ENCODE measurements at places on chromosomes 7 and 10.
A peak's percentile ranks its signal among the peaks of the same experiment; 100 is the strongest.

DNA sequence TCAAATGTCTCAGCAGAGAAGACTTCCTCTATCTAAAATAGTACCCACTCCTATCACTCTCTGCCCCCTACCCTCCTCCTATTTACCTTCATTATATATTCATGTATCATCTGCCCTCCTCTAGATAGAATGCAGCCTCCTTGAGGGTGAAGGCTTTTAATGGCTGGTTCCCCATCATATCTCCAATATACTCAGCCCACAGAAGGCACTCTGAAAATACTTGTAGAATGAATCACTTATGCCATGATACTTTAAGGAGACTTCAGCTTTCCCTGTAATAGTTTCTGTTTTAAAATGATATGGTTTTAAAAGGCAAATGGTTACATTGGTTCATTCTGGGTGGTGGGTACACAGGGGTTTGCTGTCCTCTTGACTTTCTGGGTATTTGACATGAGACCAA lies 25.3 kb downstream of the GFRA1 start:
- no peak for DNase-seq

DNA sequence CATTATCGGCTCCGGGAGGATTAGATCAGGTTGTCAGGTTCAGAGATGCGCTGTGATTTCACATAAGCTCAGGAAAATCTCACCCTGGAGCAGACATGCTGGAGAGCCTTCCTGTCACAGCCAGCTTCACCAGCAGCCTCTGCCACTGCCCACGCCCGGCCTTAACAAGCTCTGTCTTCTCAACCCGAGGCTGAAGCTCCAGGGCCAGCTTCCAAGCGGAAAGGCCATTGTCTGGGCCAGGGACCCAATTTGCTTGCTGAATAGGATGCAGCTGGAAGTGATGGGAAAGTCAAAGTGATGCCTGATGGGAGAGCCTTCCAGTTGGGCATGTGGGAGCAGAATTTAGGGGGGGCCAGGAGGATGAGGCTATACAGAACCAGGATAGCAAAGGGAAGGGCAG lies 36.3 kb downstream of the C10orf105 start:
- DNase-seq: no peak

DNA sequence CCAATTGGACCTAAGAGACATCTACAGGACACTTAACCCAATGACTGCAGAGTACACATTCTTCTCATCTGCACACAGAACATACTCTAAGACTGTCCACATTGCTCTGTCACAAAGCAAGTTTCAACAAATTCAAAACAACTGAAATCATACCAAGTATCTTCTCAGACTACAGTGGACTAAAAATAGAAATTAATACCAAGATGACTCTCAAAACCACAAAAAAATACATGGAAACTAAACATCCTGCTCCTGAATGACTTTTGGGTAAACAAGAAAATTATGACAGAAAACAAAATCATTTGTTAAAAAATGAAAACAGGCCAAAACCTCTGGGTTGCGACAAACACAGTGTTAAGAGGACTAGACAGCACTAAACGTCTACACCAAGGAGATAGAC lies 24.5 kb downstream of the SNX13 start:
- DNase-seq: no peak

DNA sequence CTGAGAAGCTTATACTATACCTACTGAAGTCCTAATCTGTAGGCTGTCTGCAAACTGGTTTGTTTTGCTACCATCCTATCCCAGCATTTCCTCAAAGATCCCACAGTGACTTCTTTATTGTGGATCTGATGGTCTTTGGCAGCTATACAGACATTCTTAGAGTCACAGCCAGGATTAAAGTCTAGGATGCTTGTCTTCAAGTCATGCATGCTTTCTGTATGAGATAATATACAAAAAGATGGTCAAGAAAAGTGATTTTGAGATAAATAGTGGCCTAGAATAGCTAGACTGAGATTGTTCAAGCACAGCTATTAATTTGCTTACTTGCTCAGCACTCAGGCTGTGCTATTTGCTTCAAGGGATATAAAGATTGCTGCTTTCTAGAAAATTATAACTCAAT lies 454.4 kb downstream of the AUTS2 start:
- no peak for DNase-seq

- peak; percentile 34 for DNase-seq
Measured at GRCh38 chr7:47786557-47787248, 161.6 kb downstream of the PKD1L1 start.

GRCh38 chr7:105027176-105027853 lies 13.3 kb downstream of the KMT2E start:
- no peak for DNase-seq

DNA sequence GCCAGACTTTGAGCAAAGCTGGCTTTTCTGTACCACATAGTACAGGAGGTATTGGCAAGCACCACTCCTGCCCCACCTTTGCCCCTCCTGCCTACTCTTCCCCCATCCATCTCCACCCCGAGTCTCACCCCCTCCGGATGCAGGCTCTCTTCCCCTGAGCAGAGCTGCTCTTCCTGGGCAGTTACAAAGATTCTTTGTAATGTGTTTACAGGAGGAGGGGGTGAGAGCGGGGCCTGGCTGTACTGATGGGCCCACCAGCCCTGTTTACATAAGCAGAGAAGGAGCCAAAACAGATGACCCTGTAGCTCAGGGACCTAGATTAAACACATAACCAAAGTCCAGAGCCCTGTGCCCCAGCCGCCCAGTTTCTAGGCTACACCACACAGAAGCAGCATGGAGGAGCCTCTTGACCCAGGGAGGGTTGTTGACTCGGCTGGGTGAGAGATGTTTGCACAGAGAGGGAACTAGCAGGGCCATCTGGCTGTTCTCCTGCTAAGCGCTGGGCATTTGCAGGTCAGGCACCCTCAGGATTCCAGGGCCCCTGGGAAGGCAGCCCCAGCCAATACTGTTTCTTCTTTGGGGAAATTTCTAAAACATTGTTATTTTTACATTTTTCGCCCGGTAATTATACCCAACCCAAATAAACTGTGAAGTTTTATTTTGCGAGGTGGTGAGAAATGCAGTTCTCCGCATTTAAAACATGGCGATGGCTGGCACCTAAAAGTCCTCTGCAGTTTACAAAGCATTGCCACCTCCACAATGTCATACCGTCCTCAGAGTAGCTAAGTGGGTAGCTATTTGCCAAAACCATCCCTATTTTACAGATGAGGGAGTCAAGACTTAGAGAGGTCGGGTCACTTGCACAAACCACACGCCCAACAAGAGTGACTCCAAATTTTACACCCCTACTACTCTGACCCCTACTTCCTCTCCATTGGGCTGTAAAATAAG lies 11.4 kb upstream of the ZKSCAN1 start:
- DNase-seq: no peak

GRCh38 chr10:43125881-43126731 lies 12.1 kb upstream of the CSGALNACT2 start:
- no peak for DNase-seq

DNA sequence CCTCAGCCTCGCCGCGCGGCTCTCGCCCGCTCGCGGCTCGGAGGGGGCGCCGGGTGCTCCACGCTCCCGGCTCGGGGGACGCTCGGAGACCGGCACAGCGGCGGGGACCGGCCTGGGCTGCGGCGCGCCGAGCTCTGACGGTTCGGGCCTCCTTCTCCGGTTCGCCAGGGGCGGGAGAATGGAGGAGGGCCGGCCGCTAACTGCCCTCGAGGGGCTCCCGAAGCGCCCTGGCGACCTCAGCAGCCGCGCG lies 232 bp upstream of the GRID1 start:
- no peak for DNase-seq

DNA sequence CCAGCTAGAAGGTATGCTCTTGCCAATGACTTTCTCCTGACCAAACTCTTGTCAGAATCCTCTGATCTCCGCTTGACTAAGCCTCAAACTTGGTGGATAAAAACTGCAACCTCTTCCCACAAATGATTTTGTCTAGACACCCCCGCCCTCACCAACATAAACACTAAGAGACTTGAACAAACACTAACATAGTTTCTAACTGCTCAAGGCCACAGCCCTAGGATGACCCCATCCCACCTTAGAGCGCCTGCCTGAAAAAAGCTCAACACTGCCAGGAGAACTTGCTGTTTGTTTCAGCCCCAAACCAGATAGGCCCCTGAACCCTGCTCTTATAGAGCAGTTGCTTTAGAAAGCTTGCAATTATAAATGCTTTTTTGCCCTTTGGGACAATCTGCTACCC lies 71.8 kb downstream of the LRRN3 start:
- DNase-seq: no peak

DNA sequence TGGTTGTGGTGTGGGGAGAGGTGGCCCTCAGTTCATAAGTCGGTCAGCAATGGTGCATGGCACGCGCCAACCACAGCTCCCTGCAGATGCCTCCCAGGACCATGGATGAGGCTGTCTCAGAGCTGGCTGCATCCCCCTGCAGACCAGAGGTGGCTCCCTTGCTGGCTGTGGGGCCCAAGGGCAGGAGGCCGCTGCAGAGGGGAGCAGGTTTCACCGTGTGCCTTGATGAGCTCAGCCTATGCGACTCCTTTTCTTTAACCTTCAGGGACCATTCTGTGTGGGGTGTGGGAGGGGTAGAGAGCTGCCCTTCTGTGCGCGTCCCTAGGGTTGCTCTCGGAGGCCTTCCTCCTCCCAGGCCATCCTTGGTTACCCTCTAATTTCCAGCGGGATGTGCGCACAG lies 152.4 kb downstream of the ACTR3B start:
- DNase-seq: no peak

DNA sequence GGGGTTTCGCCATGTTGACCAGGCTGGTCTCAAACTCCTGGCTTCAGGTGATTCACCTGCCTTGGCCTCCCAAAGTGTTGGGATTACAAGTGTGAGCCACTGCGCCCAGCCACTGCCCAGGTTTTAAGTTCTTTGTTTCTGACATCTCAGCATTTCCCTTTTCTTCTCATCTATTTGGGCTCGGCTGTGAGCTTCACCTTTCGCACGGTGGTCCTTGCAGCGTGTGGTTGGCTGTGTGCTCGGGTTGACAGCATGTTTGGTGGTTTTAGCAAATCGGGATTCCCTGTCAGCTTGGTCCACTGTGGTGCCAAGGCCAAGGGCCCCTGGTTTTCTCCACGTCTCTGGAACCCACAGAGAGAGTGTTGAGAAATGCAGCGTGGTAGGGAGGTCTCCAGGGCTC lies 138.8 kb downstream of the DNAJB6 start:
- no peak for DNase-seq

DNA sequence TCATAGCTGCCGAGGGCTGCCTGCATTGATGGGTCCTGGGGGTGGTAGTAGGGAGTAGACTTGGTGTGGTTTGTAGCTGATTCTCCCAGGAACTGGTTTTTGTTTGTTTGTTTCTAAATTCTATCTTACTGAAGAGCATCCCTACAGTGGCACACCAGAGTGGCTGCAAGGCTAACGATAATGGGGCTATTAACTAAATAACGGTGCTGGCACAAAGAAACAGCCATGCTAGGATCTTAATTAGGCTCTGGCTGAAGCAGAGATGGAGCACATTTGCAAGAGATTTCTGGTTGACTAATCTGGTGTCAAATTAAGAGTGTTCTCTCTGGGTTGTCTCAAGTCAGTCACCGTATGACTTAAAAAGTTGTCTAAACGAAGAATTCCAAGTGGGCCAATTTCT lies 590.0 kb downstream of the NRG3 start:
- DNase-seq: peak; percentile 30

- no peak for DNase-seq
Measured at GRCh38 chr7:24883622-24884013, 96.4 kb downstream of the OSBPL3 start.

- no peak for DNase-seq
Measured at GRCh38 chr7:4279216-4279615, 402.9 kb upstream of the FOXK1 start.

GRCh38 chr7:92830532-92831110 lies 5.8 kb downstream of the CDK6 start:
- DNase-seq: no peak

- peak; percentile 89 for DNase-seq
Measured at GRCh38 chr10:133379152-133379800, at the start of gene PAOX. TSS of gene PAOX (plus strand) at chr10:133379262. CDS start at chr10:133379317, 55 bp downstream.

- peak; percentile 47 for DNase-seq
Measured at GRCh38 chr7:150972023-150972468, 6.1 kb downstream of the KCNH2 start.

GRCh38 chr10:122390271-122390670 lies 15.8 kb downstream of the PLEKHA1 start:
- no peak for DNase-seq

DNA sequence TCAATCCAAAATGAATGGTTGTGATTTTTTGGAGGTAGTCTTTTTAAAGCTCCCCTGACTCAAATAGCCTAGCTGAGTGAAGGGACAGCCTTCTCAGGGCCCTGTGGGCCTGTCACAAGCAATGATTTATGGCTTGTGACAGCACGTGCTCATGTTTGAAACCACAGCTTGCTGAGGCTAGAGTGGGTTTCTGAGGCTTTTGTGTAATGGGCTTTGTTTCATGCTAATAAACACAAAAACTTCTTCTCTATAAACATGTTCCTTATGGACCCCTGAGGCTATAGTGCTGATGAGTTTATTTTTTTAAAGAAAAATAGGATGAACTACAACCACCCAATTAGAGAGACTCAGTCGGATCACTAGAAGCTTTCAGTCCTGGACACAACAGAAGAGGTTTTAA lies 36.1 kb upstream of the BET1 start:
- DNase-seq: peak; percentile 27

DNA sequence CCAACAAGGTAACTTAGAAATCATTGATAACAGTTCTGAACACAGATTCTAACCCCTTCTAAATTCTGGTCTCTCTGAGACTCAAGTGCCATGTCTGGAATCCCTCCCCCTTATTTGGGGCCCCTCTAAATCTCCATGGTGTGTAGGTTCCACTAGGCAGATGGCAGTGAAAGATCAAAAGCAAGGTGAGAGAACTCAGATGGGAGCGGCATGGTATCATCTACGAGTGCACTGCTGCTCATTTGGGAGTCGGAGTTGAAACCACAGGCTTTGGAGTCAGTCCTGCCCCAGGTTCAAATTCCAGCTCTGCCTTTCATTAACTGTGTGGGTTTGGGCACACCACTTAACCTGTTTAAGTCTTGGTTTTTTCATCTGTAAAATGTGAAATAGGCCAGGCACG lies 72.6 kb downstream of the MTURN start:
- DNase-seq: no peak

GRCh38 chr10:133401500-133401899 lies 7.5 kb downstream of the MTG1 start:
- DNase-seq: no peak

DNA sequence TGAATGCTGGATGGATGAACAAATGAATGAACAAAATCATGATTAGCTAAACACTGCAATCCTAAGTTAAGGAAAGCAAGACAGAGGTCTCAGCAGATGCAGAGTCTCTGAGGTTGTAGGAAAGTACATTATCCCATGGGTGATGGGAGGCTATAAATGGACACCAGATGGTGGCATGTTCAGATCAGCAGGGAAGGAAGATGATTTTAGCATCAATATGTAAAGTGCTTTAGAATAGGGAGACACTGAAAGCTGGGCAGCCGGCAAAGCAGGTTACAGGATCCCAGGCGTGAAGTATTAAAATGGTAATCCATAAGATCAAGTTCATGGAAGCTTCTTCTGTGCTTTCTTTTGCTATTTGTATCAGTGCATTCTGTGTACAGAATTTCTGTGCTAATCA lies 7.9 kb upstream of the RAPGEF5 start:
- DNase-seq: no peak

DNA sequence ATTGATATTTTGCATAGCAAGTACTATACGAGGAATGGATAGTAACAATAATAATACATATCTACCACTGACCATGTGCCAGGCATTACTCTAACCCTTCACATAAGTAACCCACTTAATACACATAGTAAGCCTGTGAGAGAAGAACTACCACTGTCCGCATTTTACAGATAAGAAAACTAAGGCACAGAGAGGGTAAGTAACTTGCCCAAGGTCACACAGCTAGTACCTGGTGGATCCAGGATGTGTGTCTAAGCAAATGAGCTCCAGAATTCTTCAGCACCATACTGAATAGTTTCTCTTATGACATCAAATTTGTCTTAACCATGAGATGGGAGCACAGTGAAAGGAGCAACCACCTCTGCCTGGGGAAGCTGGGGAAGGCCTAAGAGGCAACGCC lies 10.2 kb downstream of the CRTAC1 start:
- DNase-seq: no peak

Measured in neural progenitor cell (in vitro differentiated cells).